Karpas-422 (cell line): ENCODE measurements at places on chromosomes 16 and 17.

- DNase-seq = no peak
Measured at GRCh38 chr17:35617505-35617904, 30.4 kb downstream of the AP2B1 start.

- no peak for DNase-seq
Measured at GRCh38 chr16:58638148-58639036, 8.8 kb upstream of the CNOT1 start.

GRCh38 chr16:14452066-14452465, 178.0 kb downstream of the PARN start:
- DNase-seq = no peak

GRCh38 chr17:77853191-77853977, 105.1 kb upstream of the TNRC6C start:
- DNase-seq = no peak

- DNase-seq = no peak
Measured at GRCh38 chr16:6066652-6067051, 969.1 kb upstream of the EEF2KMT start.

- no peak for DNase-seq
Measured at GRCh38 chr17:45963889-45964288, 35.2 kb upstream of the STH start.

DNA sequence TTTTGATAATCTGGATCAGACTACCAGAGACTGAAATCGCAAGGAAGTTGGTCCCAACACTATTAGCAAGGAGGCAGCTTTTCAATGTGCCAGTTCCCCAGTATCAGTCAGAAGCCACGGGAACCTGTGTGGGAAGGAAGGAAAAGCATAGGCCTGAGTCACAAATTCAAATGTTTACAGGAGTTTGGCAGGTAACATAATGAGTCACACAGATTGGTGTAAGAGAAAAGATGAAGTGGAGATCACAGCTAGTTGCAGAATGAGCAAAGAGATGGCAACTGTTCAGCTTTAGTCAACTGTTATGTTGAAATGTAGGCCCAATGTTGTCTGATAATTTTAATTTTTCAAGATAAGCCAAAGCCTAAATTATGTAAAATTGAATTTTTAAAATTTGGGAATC, 28.1 kb upstream of the ITGA2B start:
- no peak for DNase-seq

DNA sequence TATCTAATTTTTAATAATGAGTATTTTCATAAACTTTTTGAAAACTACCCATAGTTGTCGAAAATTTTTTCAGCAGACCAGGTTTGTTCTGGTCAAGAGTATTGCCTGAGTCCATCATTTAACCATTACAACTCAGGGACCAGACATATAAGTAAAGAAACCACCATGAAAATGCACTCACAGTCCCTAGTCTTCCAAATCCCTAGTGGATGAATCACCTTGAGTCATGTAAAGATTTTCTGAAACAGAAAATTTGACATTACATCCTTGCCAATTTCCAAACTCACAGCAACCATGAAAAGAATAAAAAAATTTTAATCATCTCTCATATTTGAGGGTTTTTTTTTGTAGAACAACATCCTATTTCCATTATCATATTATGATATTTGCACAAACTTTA, 1337.5 kb upstream of the CDH8 start:
- no peak for DNase-seq

DNA sequence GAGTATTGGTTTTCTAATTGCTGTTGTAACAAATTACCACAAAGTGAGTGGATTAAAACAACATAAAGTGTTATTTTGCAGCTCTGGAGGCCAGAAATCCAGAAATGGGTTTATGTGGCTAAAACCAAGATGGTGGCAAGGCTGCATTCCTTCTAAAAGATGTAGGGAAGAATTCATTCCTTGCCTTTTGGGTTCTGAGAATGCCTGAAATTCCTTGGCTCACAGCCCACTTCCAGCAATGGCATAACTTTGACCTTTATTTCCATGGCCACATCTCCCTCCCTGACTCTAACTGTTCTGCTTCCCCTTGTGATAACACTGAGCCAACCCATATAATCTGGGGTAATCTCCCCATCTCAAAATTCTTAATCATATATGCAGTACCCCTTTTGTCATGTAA, 269.6 kb upstream of the RPL38 start:
- no peak for DNase-seq

GRCh38 chr17:77498091-77498741, 357.4 kb downstream of the SEC14L1 start:
- no peak for DNase-seq

DNA sequence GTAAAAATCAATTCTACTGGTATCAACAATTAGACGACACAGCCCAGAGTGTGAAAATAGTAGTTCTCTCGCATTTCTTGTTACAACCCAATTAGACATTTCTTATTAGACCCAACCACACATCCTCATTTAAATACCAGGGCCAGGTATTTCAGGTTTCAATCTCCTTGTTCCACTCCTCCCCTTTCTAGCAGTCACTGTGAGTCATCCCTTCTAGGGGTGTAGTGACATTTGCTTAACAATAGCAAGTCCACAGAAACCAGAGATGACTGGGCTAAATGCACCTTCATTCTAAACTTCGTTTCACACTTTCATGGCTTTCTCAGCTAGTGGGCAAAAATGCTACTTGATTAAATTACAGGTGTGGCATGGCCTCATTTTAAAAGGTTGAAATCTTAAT, 116.9 kb upstream of the CACNG3 start:
- no peak for DNase-seq

GRCh38 chr16:66690106-66690847, 6.3 kb downstream of the CMTM4 start:
- DNase-seq = no peak

- no peak for DNase-seq
Measured at GRCh38 chr16:28935346-28935745, 3.6 kb downstream of the CD19 start.

DNA sequence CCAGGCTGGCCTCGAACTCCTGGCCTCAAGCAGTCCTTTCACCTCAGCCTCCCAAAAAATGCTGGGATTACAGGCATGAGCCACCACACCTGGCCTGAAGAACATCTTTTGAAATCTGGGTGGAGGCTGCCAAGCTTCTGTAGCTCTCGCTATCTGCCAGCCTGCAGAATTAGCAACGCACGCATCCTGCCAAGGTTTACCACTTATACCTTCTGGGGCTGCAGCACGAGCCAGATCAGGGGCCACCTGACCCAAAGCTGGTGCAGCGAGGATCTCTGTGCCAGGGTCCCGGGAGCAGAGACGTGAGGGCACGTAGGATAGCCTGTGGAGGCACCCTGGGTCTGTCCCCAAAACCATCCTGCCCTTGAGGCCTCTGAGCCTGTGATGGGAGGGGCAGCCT, 22.2 kb downstream of the SLC38A8 start:
- no peak for DNase-seq

- DNase-seq = no peak
Measured at GRCh38 chr17:68694791-68695485, 93.8 kb upstream of the FAM20A start.

- no peak for DNase-seq
Measured at GRCh38 chr17:57195785-57196460, 60.4 kb upstream of the MSI2 start.

- no peak for DNase-seq
Measured at GRCh38 chr17:2898255-2898926, 102.2 kb downstream of the RAP1GAP2 start.

DNA sequence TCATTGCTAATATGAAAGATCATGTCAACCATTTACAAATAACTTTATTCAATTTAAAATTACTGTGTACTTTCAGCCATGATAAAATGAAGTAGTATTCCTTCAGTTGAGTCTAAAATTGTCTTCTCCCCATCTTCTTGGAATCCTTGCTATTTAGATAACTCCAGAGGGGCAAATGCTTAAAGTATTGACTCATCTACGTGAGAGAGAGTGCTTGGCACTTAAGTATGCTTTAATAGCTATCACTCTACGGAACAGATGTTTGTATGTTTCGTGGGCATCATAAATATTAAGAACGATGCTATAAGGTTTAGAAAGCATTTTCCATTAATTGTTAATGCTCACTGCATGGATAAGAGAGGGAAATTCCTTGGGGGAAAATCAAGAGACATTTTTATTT, 69.3 kb upstream of the MED13 start:
- no peak for DNase-seq

DNA sequence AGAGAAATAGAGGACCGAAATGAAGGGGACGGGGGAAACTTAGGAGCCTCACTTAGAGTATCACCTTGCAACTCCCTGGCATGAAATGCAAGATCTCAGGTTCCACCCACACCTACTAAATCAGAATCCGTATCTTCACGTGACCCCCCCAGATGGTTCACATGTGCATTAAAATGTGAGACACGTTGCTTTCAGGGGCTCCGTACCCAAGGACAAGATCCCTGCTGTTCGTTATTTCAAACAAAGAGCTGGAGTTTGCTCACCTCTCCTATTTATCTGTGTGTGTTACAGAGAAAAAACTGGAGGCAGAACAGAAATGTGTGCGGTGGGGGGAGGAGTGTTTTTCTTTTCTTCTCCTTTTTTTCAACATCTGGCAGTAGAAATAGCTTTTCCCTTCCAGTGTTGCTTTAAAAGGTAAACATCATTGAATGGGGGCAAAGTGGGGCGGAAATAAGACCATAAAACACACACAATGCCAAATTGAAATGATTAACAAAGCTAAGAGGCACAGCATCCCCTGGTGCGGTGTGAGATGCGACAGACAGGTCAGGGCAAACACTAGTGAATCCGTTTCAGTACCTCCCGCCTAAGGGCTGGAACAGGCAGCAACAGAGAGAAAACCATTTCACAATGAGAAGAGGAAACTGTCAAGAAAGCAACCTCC, 145.4 kb downstream of the SOX9 start:
- no peak for DNase-seq

DNA sequence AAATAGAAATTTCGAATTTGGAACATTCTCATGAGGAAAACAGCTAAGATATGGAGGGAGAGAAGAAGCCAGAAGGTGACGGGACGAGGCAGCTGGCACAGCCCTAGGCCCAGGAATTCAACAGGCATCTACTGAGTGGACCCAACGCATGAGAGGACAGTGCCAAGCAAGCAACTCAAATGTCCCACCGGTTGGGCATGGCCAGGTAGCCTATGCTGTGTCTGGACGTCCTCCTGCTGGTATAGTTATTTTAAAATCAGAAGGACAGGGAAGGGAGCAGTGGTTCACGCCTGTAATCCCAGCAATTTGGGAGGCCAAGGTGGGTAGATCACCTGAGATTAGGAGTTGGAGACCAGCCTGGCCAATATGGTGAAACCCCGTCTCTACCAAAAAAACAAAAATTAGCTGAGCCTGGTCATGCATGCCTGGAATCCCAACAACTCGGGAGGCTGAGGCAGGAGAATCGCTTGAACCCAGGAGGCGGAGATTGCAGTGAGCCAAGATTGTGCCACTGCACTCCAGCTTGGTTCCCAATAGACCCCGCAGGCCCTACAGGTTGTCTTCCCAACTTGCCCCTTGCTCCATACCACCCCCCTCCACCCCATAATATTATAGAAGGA, 2.0 kb downstream of the GH1 start:
- no peak for DNase-seq

DNA sequence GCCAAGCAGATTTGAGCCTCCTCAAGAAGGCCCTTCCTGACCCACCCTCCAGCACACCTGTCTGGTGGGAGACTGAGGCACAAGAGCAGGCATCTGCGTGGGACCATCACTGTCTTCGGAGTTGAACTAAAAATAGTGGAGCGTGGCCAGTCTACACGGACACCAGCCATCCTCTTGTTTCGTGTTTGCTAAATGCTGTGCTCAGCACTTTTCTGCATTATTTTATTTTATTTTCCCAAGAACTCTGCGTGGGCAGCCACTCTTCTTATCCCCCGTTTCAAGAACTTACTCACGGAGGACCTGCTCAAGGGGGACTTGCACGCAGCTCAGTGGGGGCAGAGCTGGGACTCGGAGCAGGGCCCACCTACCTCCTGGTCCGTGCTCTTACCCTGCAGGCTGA, 60.8 kb downstream of the SOCS3 start:
- peak; percentile 14 for DNase-seq

DNA sequence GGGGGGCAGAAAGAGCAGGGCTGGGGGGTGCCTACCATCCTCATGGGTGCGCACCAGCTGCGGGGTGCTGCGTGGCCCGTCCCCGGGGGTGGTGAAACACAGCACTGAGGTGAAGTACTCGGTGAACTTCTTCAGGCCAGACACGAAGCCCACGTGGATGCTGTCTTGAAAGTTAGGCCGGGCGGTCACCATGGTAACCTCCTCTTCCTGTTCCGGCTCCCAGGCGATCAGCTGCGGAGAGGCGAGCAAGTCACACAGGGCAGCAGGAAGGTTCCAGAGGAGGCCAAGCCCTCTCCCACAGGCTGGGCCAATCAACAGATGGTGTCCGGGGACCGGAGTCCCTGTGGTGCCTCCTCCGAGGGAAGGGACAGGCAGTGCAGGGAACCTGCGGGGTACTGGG, 90.1 kb upstream of the CDC42EP4 start:
- DNase-seq = no peak

DNA sequence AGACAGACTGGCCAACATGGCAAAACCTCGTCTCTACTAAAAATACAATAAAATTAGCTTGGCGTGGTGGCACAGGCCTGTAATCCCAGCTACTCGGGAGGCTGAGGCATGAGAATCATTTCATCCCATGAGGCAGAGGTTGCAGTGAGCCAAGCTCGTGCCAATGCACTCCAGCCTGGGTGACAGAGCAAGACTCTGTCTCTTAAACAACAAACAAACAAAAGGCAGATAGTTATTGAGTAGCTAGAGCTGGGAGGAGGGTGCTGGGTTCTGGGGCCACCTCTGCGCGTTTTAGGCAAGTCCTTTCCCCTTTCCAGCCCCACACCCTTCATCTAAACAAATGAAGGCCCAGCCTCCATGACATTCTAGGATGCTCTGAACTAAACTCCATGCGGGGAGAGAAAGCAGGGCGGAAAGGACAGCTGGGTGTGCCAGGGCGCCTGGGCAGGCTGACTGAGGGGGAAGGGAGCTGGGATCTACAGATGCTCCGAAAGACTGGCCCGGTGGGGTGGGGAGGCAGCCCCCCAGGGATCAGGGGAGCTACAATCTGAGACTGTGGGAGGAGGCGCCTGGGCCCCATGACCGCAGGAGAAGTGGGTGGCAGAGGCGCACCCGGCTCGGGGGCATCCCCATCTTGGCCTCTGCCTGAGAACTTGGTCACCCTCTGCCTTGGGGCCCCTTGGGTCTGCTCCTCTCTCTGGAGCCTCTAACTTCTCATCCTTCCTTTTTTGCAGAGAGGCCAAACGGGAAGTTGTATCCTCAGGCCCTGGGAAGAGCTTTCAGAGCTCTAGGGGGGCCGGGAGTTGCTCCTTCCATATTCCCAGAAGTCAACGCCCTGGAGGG, 910 bp downstream of the ITGAL start:
- DNase-seq = no peak

DNA sequence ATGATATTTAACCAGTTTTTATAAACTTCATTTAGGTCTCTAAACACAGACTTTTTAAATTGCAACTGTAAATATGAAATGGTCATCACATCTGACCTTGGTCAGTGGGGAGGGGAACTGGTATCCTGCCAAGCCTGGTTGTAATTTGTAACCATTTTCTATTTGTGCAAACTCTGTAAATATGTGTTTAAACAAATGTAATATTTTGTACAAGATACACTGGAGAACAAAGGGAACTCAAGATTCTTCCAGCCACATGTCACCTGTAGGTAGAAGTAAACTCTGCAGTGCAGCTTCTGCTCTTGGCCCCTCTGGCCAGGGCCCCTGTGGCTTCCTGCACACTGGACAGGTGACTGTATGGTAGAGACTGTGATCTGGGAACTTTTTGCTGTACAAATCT, 35.8 kb downstream of the AKAP1 start:
- DNase-seq = no peak
